Stimulated activated memory B cell treated with anti-CD40 and anti-IgM and Interleukin-4, amounts not matched to agents 10 μg/mL and 1 μg/mL and 100 μg/mL, for 72 hours (primary cell): ENCODE measurements at places on chromosomes 11 and 22.

DNA sequence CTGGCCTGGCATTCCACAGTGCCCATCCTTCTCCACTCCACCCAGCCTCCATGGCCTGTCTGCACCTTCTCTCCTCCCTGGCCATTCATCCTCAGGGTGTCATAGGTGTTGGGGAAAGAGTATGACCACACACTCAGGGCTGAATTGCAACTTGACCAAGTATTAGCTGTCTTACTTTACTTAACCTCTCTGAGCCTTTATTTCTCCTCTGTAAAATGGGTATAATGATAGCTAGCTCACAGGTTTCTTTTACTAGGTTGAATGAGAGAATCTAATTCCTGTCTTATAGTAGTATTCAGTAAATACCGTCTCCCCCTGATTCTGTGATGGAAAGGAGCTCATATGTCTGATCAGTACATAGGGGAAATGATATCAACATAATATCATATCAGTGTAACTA is 16.0 kb downstream of the PANX1 start:
- no peaks in the 10 kb centered on the region for H3K27me3 ChIP-seq
- no peak overlapping the region for H3K4me3 ChIP-seq
- H3K36me3 ChIP-seq: peaks cover 6% of the 10 kb centered on the region
- no peak for ATAC-seq
- peaks cover 86% of the 10 kb centered on the region for H3K4me1 ChIP-seq

GRCh38 chr11:125091247-125091876 is 20.1 kb downstream of the TMEM218 start:
- H3K27me3 ChIP-seq: no peaks in the 10 kb centered on the region
- H3K27ac ChIP-seq: no peak overlapping the region
- H3K4me3 ChIP-seq: no peak overlapping the region
- no peak for ATAC-seq
- peaks cover 16% of the 10 kb centered on the region for H3K4me1 ChIP-seq

- H3K27me3 ChIP-seq: no peaks in the 10 kb centered on the region
- no peaks in the 10 kb centered on the region for H3K36me3 ChIP-seq
- no peak for ATAC-seq
- no peak overlapping the region for H3K27ac ChIP-seq
These were observed 387.7 kb downstream of the TMEM135 start for GRCh38 chr11:87425391-87425790.

DNA sequence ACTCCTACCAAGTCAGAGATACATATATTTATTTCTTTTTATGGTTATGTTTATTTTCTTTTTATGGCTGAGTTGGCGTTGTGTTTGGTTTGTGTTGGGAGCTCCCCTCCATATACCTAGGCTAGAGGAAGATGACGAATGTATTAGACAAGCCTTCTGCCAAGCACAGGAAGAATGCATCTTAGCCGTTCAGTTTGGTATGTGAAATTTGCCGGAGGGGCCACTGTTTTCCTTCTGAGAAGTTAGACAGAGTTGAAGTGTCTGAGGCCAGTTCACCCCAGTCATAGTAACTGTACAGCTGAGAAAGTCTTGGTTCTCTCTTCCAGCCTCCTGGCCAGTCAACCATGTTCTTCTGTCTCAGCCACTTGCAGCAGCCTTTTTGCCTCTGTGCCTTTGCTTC is 29.8 kb downstream of the TEAD1 start:
- no peaks in the 10 kb centered on the region for H3K36me3 ChIP-seq
- no peak for ATAC-seq
- no peak overlapping the region for H3K4me3 ChIP-seq

GRCh38 chr11:120342678-120343077 is 6.5 kb downstream of the ARHGEF12 start:
- peaks cover 57% of the 10 kb centered on the region for H3K27me3 ChIP-seq
- no peak overlapping the region for H3K4me3 ChIP-seq
- peaks cover 43% of the 10 kb centered on the region for H3K4me1 ChIP-seq

DNA sequence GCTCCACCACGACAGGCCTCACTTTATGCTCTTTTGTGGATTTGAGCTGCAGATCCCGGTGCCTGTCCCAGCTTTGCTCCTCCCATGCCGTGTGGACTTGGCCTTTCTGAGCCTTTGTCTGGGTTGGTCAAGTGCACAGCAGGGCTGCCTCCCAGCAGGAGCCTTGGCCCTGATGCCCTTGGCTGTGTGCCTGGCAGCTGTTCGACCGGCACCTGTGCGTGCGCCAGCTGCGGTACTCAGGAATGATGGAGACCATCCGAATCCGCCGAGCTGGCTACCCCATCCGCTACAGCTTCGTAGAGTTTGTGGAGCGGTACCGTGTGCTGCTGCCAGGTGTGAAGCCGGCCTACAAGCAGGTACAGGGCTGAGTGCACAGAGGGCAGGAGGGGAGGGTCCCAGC is 46.5 kb downstream of the MYO7A start:
- no peak overlapping the region for H3K27ac ChIP-seq
- ATAC-seq: no peak
- no peaks in the 10 kb centered on the region for H3K27me3 ChIP-seq
- peaks cover 15% of the 10 kb centered on the region for H3K4me1 ChIP-seq

GRCh38 chr11:72352859-72353551 is 81.3 kb downstream of the CLPB start:
- no peak overlapping the region for H3K4me3 ChIP-seq
- no peaks in the 10 kb centered on the region for H3K4me1 ChIP-seq
- peak; percentile 85 for ATAC-seq
- no peak overlapping the region for H3K27ac ChIP-seq

- ATAC-seq: no peak
- no peaks in the 10 kb centered on the region for H3K27me3 ChIP-seq
- H3K4me1 ChIP-seq: peaks cover 10% of the 10 kb centered on the region
- H3K4me3 ChIP-seq: no peak overlapping the region
- peaks cover 31% of the 10 kb centered on the region for H3K36me3 ChIP-seq
These were observed 26.8 kb upstream of the PPP2R1B start for GRCh38 chr11:111792955-111793500.
